Jurkat, Clone E6-1 (cell line): ENCODE measurements at places on chromosomes 7 and 10.

DNA sequence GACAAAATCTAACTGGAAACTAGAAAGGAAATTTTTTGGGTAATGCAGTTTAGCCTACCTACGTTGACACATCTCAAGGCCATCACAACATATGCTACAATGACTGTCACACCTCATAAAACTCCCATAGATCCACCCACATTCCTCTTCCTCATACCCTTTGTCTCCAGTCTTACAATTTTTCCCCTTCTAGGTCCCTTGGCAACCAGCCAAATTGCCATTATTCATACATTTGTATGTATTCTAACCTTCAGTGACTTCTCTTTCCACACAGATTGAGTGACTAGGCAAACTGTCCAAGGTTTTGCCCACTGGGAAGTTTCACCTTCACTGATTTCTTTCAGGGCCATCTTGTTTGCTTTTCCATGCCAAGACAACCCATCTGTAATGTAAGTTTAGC, 100.5 kb upstream of the TPK1 start:
- DNase-seq: no peak

DNA sequence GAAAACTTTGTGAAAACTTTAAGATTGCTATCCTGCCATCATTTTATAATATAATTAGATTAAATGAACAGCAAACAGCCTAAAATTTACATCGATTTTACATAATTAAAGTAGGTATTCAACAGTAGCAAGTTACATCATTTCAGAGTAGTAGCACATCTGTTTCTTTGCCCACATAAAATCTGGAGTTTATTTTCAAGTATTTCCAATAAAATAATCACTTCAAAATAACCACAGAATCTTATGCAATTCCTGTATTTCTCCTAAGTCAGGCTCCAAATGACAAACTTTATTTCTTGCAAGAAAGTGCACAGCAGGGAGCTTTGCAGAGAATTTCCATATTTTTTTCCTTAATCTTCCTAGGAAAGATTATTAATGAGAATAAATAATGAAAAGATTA, 82.6 kb downstream of the CUBN start:
- DNase-seq: no peak

- DNase-seq: no peak
Observed at GRCh38 chr7:44618753-44619152, 12.3 kb downstream of the OGDH start.

GRCh38 chr7:12638851-12639456, 48.5 kb upstream of the ARL4A start:
- DNase-seq: peak; percentile 33

GRCh38 chr7:105130048-105130447, 116.0 kb downstream of the KMT2E start:
- no peak for DNase-seq

DNA sequence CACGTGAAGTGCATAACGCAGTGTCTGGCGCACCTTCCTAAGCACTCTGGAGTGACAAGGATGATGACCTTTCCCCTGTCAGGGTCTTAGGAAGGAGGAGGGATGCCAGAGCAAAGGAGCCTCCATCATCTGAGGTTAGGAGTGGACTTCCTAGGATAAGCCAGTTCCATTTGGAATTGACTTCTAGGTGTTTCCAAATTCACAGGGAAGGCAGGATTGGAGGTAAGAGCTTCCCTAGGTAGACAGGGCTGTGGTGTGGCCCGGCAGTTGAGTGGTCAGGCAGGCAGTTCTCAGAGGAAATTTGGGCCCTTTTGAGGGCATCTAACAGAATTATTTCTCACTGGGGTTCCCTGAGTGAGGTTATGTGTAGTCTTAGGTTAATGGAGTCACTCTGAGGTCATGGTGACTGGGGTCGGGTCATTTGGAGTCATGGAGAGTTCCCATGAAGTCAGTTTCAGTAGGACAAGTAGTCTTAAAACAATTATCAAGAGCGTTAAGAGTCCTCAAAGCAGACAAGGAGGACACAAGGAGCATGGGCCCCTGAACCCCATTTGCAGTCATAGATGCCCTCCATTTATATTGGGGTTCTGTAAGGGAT, 8.2 kb downstream of the PPIF start:
- no peak for DNase-seq

DNA sequence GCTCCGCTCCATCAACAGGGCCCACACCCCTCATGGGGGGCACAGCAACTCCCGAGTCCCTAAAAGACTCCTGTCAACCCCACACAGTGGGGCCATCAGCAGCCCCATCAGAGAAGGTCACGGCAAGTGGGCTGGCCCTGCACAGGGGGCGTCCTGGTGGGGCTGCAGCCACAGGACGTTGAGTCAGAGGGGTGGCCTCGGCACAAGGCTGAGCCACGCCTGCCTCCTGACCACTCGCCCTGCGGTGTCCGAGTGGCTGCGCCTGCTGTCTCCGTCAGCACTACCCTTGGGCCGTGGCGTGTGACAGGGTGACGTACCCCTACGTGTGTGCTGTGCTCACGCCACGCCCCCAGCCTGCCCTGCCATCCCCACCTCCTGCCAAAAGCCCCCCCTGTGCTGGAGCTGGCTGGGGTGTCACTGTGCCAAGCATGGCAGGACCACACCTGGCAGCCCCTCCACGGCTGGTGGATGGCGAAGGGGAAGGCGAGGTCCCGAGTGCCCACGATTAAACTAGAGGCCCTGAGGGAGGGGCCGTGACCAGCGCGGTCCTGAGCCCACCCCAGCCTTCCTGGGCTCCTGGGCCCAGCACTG, 26.0 kb upstream of the NKX6-2 start:
- no peak for DNase-seq

GRCh38 chr10:15789793-15790525, 70.2 kb upstream of the ITGA8 start:
- no peak for DNase-seq

GRCh38 chr7:130486954-130487436, 4.9 kb upstream of the MEST start:
- DNase-seq: no peak

GRCh38 chr7:4102231-4102841, 579.8 kb upstream of the FOXK1 start:
- no peak for DNase-seq

DNA sequence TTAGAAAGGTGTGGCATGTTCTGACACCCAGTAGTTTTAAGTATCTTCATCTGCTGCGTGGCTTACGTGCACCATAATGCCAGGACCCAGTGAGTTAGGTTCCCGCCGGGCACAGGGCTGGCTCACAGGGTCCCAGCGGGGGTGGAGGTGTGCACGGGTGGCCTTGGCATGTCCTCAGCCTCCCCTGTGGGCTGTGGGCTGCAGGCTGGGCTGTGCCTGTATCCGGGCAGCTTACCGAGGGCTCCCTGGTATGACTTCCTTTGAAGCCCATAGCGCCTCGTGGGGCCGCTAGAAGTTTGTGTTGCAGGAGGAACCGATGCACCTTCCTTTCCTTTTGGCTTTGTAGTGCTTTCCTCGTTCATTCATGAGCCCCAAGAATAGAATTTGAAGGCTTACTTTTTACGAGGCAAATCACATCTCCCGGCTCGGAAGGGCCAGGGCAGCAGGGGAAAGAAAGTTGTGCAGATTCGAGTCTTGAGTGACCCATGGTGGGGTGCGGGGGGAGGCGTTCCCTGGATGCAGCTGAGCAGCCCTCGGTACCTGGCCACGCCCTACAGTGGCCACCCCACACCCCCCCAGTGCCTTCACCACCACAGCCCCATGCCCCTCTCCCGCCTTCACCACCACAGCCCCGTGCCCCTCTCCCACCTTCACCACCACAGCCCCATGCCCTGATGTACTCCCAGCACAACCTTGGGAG, 113.2 kb downstream of the WDR37 start:
- DNase-seq: no peak
